ENCODE measurements at places on chromosomes 13 and 19.

- no peak for DNase-seq
These were observed 2.2 kb upstream of the EPS15L1 start for GRCh38 chr19:16473875-16474392.

GRCh38 chr13:90105849-90106496 is 1241.5 kb upstream of the MIR17HG start:
- no peak for DNase-seq

DNA sequence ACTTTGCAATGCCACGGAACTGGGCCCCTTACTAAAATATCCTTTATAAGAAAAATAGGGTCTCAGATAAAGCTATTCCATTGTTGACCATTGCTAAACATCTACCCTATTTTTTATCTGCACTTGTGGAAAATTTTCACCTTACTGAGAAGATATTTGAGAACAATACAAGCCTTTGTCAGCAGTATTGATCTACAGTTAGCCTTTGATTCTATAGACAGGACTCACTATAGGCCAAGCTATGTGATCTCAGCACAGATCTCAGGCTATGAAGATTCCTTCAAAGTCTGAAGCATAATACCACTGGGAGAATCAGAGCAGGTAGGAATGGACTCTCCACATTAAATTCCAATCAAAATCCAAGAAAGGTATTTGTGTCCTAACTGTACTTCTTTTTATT is 1099.7 kb downstream of the DIAPH3 start:
- DNase-seq: no peak

DNA sequence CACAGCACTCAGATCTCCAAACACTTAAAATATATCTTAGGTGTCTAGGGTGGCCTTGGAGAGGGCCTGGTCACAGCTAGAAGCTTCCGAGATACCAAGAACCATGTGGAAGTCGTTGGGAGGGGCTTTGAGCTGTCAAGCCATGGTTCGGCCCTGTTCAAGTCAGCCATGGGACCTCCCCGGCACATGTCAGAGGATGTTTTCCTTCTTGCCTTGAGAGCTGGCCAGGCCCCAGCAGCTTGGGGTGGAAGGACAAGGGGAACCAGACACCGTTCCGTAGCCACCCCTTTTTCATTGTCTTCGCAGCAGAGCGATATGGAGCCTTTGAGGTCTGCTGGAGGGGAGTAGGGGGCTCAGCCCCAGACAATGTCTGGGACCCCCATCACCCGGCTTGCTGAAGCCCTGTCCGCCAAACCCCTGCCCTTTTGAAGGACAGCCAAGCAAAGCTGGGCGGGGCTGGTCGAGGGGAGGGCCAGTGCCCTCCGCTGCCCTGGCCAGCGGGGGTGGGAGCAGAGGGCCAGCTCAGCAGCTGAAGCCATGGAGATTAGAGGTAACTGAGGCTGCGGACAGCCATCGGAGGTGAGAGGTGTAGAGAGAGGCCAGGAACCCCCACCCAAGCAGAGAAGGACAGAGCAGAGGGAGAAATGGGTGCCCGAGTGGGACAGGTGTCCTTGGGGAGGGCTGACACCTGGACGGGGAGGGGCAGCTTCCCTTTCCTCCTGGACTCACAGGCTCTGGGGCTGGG is 435 bp downstream of the KLK11 start:
- no peak for DNase-seq

DNA sequence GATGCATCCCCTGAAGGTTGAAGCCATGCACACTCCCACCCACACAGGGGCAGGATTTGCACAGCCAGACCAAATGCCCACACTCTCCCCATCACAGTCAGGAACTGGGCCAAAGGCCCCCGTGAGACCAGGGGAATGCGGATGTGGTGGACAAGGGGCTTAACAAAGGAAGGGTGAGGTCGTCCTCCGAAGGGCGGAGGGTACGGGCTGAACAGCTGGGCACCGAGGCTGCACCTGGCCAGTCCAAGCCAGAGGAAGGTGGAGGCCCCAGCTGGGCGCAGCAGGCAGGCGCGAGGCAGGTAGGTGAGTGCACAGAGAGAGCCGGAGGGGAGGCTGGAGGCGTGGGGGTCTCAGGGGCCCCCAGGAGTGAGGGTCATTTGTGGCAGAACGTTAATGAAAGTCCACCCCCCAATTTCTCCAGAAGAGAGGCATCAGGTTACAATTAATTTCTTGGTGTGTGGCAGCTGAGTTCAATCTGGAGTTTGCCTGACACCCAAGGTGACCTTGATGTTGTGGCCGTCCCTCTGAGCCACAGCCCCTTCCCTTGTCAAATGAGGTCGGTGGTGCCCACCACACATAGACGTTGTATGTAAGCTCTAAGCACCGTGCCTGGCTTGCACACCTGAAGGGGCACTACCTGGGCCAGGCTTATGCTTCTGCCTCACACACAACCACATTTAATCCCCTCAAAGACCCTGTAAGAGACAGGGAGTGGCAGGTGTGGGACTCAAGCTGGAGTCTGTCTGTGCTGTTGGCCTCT is 2.9 kb downstream of the KLK15 start:
- DNase-seq: no peak

- DNase-seq: no peak
These were observed 209.6 kb downstream of the KLF12 start for GRCh38 chr13:73924607-73925006.

DNA sequence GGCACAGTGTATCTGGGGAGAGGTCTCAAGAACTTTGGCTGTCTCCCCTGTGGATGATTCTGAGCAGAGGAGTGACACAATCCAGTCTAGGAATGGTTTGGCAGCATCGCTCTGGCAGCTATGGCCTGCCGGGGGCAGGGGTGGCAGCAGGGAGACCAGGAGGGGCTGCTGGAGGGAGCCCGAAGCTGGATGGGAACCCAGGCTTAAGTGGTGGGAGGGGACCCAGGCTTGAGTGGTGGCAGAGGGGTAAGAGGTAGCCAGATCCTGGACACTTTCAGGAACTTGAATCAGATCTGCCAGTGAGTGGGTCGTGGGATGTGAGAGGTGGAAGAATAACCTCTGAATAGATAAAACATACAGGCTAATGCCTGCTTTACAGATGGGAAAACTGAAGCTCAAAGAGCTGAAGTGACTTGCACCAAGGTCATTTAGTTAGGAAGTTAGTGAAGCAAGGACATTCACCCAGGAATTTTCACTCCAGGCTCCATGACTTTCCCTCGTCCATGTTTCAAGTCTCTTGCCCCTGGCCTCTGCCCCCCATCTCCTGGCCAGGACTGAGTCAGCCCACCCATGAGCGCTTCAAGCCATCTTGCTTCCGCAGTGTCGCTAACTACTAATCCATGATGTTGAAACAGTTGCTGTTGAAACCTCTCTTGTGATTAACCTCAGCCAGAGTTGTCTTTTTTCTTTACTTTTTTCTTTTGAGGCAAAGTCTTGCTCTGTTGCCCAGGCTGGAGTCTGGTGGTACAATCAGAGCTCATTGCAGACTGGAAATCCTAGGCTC is 29.9 kb upstream of the C1QTNF9 start:
- DNase-seq: no peak

DNA sequence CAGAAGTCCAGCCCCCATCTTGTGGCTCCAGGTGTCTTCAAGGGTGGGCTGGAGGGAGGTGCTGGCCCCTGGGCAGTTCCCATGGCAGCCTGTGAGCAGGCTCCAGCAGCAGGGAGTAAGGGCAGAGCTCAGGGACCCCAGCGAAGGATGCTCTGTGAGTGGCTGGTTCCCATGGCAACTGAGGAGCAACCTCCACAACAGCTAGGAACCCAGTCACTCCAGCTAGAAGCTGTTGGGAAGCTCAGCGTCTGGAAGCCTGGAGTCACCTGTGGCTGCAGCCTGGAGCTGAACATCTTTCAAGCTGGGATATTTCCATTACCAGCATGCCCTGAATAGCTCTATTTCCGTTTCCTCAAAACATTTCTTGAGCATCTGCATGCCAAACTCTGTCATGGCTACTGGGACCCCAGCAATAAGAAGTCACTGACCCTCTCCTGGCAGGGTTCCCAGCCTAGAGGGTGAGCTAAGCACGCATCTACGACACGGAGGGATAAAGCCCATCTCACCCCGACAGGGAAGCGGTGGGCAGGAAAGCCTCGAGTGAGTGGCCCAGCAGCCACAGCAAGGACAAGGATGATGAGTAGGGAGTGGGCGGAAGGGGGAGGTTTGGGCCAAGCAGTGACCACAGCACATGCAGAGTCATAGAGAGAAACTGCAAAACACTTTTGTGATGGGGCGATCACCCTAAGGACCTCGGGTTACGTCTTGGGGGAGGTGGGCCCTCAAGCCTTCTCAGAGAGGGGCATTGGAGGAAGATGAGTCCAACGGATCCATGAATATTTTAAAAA is 52.6 kb downstream of the ALOX5AP start:
- DNase-seq: no peak

DNA sequence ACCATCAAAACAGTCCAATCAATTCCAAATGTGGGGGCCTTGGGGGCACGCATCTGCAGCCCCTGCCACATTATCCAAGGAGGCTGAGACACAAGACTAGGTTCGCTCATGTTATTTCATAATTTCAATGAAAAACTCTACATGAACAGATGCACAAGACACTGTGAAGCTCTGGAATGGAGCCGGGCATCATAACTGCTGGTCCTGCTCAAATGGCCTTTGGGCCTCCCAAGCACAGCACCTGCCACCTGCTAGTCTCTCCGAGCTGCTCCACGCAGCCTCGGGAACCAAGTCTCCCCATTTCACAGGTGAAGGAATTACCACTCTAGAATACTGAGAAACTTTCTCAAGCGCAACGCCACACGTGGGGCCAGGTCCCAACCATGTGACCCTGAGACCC is 16.9 kb downstream of the CARS2 start:
- DNase-seq: no peak

DNA sequence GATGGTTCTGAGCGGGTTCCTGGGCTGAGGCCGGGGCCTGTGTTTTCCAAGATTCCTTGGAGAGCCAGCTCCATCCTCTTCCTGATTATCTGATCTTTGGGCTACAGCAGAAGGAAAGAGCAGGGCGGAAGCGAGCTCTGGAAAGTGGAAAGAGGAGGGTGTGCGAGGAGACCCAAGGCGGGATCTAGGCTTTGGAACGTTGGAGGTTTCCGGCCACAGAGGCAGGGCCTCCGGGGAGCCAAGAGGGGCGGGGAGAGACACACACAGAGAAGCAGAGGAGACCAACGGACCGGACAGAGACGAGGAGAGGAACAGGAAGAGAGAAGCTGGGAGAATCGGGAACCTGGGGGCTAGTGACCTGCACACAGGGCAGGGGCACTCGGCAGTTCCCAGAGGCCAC is at the start of gene CLEC11A:
Gene CLEC11A, plus strand, starts transcription at position 296 of the 400 bp plus-strand sequence. CDS start 162 bp downstream, outside the sequence.
- DNase-seq: no peak

- no peak for DNase-seq
These were observed 32.1 kb downstream of the TSHZ3 start for GRCh38 chr19:31317093-31317492.

GRCh38 chr19:1008268-1009040 is 8.2 kb downstream of the GRIN3B start:
- DNase-seq: no peak

- DNase-seq: no peak
These were observed 147.5 kb upstream of the SOX21 start for GRCh38 chr13:94859811-94860210.

DNA sequence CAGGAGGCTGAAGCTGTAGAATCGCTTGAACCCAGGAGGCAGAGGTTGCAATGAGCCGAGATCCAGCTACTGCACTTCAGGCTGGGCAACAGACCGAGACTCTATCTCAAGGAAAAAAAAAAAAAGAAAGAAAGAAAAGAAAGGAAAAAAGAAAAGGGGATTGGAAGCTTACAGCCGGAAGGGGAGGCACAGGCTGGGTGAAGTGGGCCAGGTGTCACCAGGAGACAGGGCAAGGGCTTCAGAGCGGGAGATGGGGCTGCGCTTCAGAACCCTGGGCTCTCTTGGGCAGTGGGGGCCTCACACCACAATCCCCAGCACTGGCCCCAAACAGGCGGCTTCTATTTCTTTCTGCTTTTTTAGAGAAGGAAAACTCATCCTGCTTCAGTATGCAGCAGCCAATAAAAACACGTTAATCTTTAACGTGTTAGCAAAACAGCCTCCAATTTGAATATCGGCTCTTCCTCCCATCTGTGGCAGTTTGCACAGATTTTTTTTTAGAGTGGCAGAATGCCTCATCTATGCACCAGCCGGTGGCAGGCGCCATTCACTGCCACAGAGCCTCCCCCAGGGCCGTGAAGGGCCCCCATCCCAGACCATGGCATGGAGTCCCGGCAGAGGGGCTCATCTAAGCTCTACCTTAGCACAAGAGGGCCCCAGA is 46.6 kb upstream of the C19orf12 start:
- no peak for DNase-seq

GRCh38 chr13:41008349-41008980 is 10.7 kb downstream of the ELF1 start:
- no peak for DNase-seq

DNA sequence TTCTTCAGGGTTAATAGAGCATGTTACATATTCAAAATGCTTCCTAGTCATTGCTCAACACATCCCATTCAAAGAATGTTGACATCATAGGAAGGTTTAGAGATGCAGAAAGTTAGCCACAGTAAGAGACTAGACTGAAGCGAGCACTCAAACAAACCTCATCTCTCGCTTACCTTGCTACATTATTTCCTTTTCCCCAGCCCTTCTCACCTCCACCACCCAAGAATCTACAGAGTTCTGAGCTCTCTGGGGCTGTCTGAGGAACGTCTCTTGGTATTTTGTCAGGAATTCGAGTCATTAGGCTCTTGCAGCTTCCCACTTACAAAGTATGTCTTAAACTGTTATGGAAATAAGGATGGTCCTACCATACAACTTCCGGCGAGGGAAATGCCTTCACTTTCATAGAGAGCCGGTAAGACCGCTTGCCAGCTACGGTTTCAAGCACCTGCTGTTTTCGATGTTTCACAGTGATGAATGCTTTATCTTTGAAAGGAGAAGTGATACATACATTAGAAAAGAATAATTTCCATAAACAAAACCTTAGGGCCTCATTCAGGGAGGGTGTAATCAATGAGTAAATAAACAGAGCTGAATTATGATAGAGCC is 65.1 kb downstream of the FLT1 start:
- no peak for DNase-seq

- DNase-seq: no peak
These were observed 636 bp downstream of the SF3A2 start for GRCh38 chr19:2237051-2237868.

GRCh38 chr19:56837004-56837403 is 3.5 kb downstream of the PEG3 start:
- no peak for DNase-seq

DNA sequence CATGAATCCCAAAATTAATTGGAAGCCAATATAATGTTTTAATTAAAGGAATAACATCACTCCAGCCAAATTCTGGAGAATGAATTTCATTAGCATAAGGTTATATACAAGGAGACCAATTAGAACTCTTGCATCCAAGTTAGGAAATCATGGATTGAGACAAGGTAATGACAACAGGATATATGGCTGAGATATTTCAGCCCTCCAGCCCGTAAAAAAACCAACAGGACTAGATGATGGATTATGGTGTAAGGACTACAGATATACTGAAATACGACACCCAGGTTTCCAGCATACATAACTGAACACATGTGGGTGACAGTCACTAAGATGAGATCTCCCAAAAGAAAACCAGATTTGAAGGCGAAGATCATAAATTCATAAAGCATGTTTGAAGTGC is 56.5 kb downstream of the TSC22D1 start:
- no peak for DNase-seq

Data from activated CD4-positive, alpha-beta T cell treated with anti-CD3 and anti-CD28 coated beads, Interleukin-2, amount 50 U/mL, for 4 hours (primary cell).